ENCODE measurements at places on chromosomes 7 and 10. TPM values are rescaled to one million over a fixed set of nuclear protein-coding genes. Genes with fewer than 3 reads are reported as not detected.

Gene SLC12A9
- total RNA-seq, result 9.0 TPM

Gene DKK1
- total RNA-seq, result 3.7 TPM

Gene IMMP2L
- 7.7 TPM for total RNA-seq

Gene SAP25
- not detected for total RNA-seq

Gene LRRTM3
- total RNA-seq, result not detected

Gene PLEKHS1
- total RNA-seq, result not detected

Measured in right atrium auricular region (tissue), 2 donors.